Gastrocnemius medialis (tissue), 4 donors: ENCODE measurements at places on chromosomes 3 and 15. TPM values are rescaled to one million over a fixed set of nuclear protein-coding genes. Genes with fewer than 3 reads are reported as not detected.

The ZNF662 gene
- total RNA-seq, result 0.23 TPM

The LOXL1 gene
- 5.0 TPM for total RNA-seq

The C15orf62 gene
- not detected for total RNA-seq

The ITIH3 gene
- 3.1 TPM for total RNA-seq

The EPHA3 gene
- total RNA-seq, result 1.8 TPM

The TGM5 gene
- total RNA-seq, result not detected

The CYP8B1 gene
- total RNA-seq, result 0.62 TPM

The GHSR gene
- total RNA-seq, result not detected

- no peak for DNase-seq
- H3K4me1 ChIP-seq, result no peaks in the 10 kb centered on the region
- H3K27ac ChIP-seq, result no peak overlapping the region
- H3K36me3 ChIP-seq, result no peaks in the 10 kb centered on the region
- no peaks in the 10 kb centered on the region for H3K27me3 ChIP-seq
These were observed 109.9 kb downstream of the SENP2 start for GRCh38 chr3:185696039-185696438.

- no peak overlapping the region for H3K4me3 ChIP-seq
- no peaks in the 10 kb centered on the region for H3K36me3 ChIP-seq
- H3K4me1 ChIP-seq, result no peaks in the 10 kb centered on the region
- H3K27ac ChIP-seq, result no peak overlapping the region
- DNase-seq, result no peak
These were observed 176.0 kb upstream of the BCHE start for GRCh38 chr3:166013073-166013679.

GRCh38 chr3:40267937-40268724 is 41.4 kb upstream of the EIF1B start:
- H3K36me3 ChIP-seq, result no peaks in the 10 kb centered on the region
- H3K4me3 ChIP-seq, result no peak overlapping the region
- no peak overlapping the region for H3K27ac ChIP-seq
- no peaks in the 10 kb centered on the region for H3K4me1 ChIP-seq

DNA sequence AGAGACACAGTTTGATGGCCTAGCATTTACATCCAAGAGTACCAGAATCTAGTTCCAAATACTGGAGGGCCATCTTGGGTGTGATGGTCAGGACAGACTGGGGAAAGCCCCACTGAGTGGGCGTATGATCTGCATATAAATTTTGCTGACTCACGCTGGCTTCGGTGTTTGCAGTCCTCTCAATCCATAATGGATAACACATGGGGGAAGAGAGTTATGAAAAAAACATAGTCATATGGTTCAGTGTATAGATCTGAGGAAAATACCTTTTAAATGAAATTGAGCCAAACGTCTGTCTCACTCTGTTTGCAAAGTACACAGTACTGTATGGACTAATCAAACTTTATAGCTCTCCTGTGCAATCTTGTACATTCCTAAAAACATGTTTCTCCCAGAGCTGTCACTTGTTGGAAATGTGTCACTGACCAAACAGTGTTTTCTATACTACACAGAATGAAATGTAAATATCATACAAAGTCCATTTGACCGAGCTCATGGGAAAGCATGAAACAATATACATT is 125.3 kb upstream of the THBS1 start:
- H3K4me3 ChIP-seq, result no peak overlapping the region
- no peaks in the 10 kb centered on the region for H3K4me1 ChIP-seq

DNA sequence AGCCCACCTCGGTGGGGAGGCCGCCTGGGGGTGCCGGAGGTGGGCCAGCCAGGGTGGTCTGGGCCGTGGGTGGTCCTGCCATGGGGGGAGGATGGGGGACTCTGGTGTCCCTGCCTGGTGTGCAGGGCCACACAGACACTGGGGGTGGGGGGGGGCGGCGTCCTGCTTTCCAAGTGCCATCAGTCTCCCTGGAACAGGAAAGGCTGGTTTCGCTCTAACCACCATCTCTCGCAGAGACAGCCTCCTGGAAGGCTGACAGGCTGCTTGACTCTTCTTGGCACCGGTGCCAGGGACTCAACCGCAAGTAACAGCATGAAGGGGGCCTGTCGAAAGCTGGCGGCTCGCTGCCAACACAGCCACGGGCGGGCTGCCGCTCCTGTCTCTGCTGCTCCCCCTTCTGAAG is 40.3 kb downstream of the RGMA start:
- peaks cover 2% of the 10 kb centered on the region for H3K4me1 ChIP-seq
- H3K36me3 ChIP-seq, result peaks cover 4% of the 10 kb centered on the region
- no peaks in the 10 kb centered on the region for H3K27me3 ChIP-seq
- H3K27ac ChIP-seq, result no peak overlapping the region
- no peak for DNase-seq

- DNase-seq, result no peak
- no peaks in the 10 kb centered on the region for H3K27me3 ChIP-seq
- H3K4me3 ChIP-seq, result no peak overlapping the region
These were observed 62.2 kb downstream of the WDR76 start for GRCh38 chr15:43889042-43889441.

GRCh38 chr3:108190346-108190745 is 31.9 kb downstream of the IFT57 start:
- H3K27ac ChIP-seq, result no peak overlapping the region
- no peaks in the 10 kb centered on the region for H3K36me3 ChIP-seq
- no peaks in the 10 kb centered on the region for H3K27me3 ChIP-seq
- H3K4me3 ChIP-seq, result no peak overlapping the region

- no peaks in the 10 kb centered on the region for H3K27me3 ChIP-seq
- DNase-seq, result peak; percentile 65
- no peak overlapping the region for H3K27ac ChIP-seq
- no peak overlapping the region for H3K4me3 ChIP-seq
These were observed 521.3 kb upstream of the SEMA6D start for GRCh38 chr15:47196048-47196447.
